ENCODE measurements at places on chromosomes 11 and 22.

DNA sequence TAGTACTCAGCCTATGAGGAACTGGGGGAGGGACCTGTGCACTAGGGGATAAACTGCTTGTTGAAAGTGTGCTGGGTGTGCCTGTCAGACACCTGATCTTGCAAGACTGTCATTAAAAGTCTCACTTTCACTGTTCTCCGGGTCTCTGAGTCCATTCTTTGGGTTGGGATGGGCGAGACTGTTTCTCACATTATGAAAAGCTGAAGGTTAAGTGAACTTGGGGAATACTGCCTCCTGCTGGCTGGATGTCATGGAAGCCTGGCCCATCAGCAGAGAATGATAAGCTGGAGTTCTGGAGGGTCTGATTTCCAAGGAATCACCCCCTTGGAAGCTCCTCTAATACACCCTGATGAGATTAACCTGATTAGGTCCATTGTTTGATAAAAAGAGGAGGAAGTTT is 9.0 kb upstream of the VPREB1 start:
- DNase-seq = peak; percentile 14

DNA sequence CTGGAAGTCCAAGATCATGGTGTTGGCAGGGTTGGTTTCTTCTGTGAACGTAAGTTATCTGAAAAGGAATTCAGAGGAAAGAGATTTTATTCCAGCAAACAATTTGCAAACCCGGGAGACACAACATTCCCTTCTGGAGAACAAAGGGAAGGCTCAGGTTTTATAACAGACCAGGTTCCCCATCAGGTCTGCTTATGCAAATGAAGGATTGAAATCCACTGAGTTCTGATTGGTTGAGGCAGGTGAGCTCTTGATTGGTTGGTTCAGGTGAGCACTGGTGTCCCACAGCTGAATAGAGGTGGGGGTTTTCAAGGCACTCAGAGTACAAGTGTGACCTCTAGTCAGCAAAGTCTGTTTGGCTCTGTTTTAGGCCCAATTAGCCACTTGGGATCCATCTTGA is 1306.8 kb downstream of the TBC1D22A start:
- DNase-seq = no peak

GRCh38 chr11:75150879-75151278 is at the start of gene SLCO2B1:
SLCO2B1 (plus strand) TSS chr11:75151107; CDS start chr11:75151382, 275 bp downstream.
- DNase-seq = no peak

DNA sequence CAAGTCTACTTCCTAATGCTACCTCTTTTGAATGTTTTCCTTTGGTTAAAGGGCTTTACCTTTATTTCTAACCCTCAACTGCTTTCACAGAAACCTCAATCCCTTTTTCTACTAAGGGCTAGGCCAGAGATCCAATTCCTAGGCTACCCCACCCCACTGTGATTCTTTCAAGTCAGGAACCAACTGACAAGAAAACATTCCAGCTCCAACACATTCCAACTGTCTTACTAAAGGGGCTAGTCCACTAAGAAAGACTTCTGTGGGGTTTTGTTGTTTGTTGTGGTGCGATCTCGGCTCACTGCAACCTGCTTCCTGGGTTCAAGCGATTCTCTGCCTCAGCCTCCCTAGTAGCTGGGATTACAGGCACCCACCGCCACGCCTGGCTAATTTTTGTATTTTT is 151.3 kb downstream of the APOL5 start:
- DNase-seq = no peak

- DNase-seq = no peak
These were observed 81.5 kb downstream of the STK33 start for GRCh38 chr11:8512547-8512946.

DNA sequence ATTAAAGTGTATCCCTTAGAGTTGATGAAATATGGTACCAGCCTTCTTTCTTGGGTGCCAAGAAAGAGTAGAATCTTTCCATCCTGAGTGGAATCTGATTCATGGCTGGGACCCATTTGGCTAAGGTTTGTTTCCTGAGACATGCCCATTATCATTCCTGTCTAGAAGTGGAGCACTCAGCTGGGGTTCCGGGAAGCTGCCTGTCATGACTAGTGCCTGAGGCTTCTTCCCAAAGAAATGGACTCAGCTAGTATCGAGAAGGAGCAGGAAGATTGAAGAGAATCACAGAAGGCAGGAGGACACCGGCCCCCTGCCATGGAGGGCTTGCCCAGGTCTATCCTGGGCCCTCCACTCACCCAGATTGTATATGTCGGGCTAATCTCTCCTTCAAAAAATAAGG is 57.6 kb downstream of the KREMEN1 start:
- no peak for DNase-seq

- DNase-seq = no peak
These were observed at the start of gene APOBEC3H for GRCh38 chr22:39097098-39098020. APOBEC3H (plus strand) TSS chr22:39097244; CDS start chr22:39100279, 3,035 bp downstream.

DNA sequence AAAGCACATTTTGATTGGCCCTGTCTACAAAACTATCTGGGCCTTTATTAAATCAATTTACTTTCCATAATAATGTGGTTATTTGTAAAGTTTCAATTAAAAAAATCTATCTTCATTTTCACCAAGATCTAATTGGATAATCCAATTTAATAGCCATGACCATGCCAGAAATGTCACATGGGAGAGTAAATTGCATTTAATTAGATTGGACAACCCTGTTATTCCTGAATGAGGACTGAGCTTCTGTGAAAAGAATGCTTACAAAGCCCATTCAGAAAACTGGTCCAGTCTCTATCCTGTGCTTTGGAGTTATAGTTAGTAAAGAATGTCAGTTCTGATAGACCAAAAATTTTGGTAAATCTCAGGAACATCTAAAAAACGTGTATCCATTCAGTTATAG is 541.9 kb upstream of the ANO5 start:
- DNase-seq = no peak
